ENCODE measurements at places on chromosomes 12 and 14.
A peak's percentile ranks its signal among the peaks of the same experiment; 100 is the strongest.

GRCh38 chr12:5864972-5865371 is 80.1 kb downstream of the ANO2 start:
- DNase-seq: no peak

GRCh38 chr14:88868558-88869159 is 44.2 kb downstream of the TTC8 start:
- no peak for DNase-seq

DNA sequence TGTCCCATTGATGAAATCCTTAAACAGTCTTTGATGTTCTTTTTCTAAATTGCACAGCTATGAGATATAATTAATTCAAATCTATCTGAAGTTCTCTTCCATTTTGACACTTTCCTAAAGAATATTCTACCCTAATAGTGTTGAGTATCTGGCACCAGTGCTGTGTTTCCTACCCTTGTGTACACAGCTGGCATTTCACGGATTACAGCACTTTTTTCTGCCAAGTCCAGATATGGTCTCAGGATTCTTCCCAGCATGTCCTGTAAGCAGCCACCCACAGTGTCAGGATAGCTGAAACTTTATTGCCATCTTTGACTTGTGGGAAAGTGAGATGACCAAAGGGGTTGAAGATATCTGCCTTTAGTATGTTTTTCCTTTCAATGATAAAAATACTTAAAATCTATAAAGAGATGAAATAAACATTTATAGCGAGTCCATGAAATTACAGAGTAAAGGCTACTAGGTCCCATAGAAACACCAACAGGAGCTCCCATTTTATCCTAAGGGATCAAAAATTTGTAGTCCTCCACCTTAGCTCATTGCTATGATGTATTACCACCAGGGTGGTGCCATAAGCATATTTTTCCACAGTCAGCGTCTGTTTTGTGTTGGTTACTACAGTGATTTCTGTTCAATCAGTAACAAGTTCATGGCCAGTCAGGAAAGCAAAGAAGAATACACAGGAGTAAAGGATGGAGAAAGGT is 96.7 kb downstream of the TRHDE start:
- DNase-seq: peak; percentile 7

GRCh38 chr12:68317047-68317667 is 15.0 kb downstream of the MDM1 start:
- DNase-seq: peak; percentile 56

DNA sequence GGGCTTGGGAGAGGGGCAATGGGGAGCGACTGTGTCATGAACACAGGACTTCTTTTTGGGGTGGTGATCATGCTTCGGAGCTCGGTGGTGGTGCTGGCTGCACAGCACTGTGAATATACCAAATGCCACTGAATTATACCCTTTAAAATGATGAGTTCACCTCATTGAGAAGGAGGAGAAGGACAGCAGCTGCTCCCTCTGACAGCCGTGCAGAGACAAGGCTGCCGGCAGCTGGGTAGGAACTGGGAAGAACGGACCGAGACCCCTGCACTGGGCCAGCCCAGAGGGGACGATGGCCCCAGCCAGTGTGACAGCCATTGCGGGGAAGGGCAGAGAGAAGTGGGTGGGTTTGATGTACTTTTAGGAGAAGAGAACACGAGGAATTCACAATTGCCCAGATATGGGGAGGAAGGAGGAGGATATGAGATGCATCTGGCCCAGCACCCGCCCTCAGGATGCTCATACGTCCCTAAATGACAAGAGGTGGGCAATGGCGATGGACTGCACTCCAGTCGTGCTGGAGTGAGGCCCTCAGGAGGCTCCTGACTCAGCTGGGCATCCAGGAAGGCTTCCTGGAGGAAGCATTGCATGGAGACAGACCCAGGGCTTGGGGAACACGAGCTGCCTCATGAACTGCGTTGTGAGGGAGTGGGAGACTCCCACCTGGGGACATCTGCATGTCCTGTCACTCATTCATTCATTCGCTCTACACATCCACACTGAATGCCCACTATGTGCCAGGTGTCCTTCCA is 64.3 kb upstream of the C14orf180 start:
- no peak for DNase-seq

- no peak for DNase-seq
These were observed 596.9 kb downstream of the TRHDE start for GRCh38 chr12:72869024-72869423.

- DNase-seq: no peak
These were observed 33.9 kb downstream of the SCARB1 start for GRCh38 chr12:124829708-124830304.

GRCh38 chr12:39047539-39048262 is 142.3 kb upstream of the CPNE8 start:
- no peak for DNase-seq

DNA sequence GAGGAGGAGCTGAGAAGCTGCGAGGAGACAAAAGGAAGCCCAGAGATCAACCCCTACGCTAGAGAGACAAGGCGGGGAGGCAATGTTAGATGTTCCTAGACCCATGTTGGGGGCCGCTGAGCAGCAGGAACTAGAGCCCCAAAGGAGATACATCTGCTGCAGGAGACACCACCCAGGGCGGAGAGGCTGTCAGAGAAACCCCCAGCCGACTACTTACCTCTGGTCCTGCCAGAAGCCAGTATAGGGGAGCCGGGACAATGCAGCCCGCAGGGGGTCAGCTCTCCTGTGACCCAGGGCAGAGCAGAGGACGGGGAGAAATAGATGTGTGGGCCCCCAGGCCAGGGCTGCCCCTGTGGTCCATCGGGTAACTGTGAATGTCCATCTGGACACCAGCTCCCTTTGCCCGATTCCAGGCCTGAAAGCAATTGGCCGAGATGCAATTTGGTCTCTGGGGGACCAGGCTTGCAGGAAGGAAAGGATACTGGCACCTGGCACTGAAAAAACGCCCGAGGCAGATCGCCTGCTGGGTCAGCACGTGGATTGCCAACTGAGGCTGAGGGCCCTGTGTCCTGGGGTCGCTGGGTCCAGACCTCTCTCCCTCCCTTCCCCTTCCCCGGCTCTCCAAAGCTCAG is 34.9 kb downstream of the SYNE3 start:
- DNase-seq: no peak

DNA sequence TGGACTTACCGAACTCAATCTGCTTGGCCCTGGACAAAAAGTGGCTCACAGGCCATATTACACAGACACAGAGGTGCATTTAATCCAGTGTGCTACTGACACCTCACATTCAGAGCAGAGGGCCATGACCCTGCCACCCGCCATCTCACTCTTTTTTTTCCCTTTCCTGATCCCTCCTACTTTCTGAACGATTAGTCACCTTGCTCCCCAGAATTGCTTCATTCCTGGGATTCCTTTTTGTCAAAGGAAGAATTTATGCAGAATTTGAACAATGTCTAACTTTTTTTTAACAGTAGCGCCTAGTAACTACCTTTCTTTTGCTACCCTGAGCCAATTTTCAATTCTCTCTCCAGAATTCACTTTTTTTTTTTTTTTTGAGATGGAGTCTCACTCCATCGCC is 4.6 kb downstream of the PKP2 start:
- no peak for DNase-seq

- DNase-seq: no peak
These were observed 53.9 kb downstream of the MDM2 start for GRCh38 chr12:68861890-68862289.

- DNase-seq: no peak
These were observed 39.1 kb upstream of the SRSF5 start for GRCh38 chr14:69727860-69728259.

GRCh38 chr12:84763107-84763506 is 149.5 kb downstream of the SLC6A15 start:
- DNase-seq: no peak

- DNase-seq: no peak
These were observed 96.3 kb upstream of the EVL start for GRCh38 chr14:99968941-99969340.

DNA sequence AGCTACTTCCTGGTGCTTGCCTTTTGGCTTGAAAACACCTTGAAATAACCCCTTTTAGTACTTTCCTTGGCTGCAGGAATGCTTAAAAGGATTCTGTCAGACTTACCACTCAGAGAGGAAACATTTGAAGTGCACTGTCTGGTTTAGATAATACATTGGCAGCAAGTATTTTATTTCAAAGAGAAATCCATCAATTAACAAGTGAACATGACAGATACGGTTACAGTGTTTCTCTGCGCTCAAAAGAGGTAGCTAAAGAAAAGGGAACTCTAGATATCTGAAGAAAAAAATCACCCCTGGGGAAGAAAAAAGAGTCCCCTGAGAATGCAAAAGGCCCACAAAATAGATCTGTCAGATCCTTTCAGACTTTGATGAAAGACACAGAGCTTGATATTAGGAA is 421.9 kb downstream of the LRFN5 start:
- no peak for DNase-seq

DNA sequence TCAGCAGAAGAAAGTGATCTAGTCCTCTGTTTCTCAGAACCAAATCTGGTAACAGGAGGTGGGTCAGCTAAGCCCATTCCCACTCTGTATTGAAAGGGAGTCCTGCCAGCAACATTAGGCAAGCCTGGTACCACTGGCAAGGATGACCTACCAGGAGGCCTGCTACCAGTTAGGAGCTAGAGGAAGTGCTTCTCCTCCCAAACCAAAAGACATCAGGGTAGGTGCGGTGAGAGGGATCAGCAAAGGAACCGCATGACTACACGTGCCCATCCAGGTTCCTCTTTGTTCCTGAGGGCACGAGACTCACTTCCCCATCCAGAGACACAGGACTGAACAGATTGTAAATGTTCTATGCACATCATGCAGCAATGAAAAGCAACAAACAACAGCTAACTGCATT is 2.8 kb downstream of the KLRC4 start:
- no peak for DNase-seq

Measured in smooth muscle cell of the brain vasculature (primary cell).